ENCODE measurements at places on chromosomes 5 and 9.
A peak's percentile ranks its signal among the peaks of the same experiment; 100 is the strongest.

GRCh38 chr9:107612136-107612535 is 122.6 kb upstream of the KLF4 start:
- peak; percentile 85 for DNase-seq

DNA sequence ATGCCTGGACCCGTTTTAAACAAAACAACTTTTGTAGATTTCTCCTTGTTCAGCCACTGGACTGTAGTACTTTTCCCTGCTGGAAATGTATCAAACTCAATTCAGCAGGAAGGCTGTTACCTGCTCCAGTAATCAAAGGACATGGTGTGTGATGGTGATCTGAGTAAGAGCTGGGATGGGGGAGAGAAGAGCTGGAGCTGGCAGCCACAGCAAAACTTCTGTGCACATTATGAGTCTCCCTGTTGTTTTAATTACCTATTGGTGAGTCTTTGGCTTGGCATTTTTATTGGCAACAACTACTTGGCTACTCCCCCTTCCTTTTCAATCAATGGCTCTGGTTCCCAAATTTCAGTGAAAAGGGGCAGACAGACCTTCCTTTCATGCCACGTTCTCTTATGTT is 9.7 kb downstream of the NREP start:
- no peak for DNase-seq

DNA sequence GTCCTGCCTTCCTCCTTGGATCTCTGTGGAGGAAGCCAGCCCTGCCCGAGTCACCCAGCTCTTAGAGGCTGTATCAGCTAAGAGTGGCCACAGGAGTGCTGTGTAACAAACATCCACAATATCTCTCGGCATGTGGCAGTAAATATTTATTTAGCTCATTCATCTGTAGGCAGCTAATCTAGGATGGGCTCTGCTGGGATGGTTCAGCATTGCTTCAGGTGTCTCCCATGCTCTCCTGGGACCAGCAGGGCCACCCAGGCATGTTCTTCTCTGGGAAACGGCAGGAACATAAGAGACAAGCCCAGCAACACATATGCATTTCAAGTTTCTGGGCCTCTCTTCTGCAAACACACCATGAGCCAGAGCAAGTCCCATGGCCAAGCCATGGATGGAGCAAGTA is 56.1 kb downstream of the HRH2 start:
- DNase-seq, result peak; percentile 2

DNA sequence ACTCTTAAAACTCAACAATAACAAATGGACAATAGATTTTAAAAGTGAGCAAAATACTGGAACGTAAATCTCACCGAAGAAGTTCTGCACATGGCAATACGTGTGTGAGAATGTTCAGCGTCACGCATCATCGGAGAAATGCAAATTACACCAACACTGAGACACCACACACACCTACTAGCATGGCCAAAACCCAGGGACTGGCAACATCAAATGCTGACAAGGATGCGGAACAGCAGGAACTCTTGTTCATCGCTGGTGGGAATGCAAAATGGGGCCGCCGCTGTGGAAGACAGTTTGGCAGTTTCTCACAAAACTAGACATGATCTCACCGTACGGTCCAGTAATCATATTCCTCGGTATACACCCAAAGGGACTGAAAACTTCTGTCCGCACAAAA is 21.6 kb upstream of the CLPTM1L start:
- DNase-seq, result no peak

DNA sequence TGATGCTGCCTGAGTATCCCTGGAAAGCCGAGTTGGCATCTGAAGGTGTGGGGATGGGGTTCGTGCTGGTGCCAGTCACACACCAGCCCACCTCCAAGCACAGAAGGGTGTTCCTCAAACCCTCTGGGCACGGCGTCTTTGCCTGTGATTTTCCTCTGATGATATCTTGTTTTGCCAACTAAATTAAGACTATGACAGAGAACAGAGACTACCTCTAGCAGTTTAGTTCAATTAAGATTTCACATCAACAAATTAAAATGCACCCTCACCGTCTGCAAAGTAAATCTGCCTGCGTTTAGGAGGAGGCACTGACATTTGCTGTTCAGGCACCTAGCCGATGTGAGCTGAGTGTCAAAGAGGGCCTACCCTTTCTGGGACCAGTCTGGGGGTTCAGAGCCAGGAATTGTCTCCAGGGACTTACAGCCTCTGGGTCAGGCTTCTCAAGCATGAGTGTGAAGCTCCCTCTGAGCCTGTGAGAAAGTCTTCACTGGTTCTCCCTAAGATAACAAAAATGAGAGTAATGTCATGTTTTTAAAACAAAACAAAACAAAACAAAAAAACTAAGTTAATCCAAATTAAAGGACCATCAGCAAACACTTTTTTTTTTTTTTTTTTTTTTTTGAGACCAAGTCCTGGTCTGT is 55.4 kb upstream of the CTNNA1 start:
- DNase-seq, result no peak

DNA sequence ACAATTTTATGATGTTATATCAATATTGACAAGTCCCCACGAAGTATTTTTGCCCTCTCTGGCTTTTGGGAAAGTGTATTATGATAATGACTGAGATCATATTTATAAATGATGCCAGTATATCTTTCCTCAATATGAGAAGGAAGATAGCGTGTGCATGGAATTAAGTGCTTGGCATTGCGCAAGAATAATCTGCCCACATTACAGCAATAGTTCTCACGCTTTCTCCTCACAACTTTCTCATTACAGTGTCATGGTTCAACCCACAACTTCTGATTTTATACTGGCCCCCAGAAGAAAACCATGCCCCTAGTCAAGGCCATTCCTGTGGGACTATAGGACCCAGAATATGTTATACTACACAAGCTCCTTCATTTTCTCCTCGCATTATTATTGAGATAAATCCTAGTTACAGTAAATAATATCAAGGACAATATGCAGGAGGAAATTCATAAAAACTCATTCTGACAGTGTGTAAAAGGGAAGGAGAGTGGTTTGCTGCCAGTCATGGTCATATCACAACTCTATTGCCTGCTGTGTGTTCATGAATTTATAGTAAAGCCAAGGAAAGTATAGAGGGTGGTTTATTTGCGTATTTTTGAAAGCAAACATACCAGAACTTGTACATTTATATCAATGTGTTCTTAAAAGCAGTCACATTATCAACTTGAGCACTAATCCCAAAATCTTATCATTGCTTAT is 114.1 kb downstream of the PIK3R1 start:
- DNase-seq, result no peak

- no peak for DNase-seq
These were observed 230.2 kb downstream of the CD180 start for GRCh38 chr5:66966439-66966838.

DNA sequence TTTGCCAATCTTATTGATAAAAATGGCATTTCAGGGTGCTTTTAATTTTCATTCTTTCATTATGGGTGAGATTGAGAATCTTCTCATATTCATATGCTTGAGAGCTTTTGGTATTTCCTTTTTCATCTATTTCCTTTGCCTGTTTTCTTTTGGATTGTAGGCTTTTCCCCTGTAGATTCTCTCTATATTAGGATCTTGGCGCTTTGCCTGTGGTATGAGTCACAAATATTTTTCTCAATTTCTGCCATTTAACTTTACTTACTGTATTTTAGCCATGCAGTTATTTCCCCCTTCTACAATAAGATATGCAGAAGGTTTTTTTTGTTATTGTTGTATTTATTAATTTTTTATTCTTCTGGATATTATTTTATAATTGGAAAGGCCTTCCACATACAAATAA is 21.5 kb upstream of the KLF9 start:
- no peak for DNase-seq

GRCh38 chr5:13215806-13216205 is 728.7 kb downstream of the DNAH5 start:
- DNase-seq, result no peak

- DNase-seq, result no peak
These were observed 81.1 kb downstream of the SLF1 start for GRCh38 chr5:94699562-94699961.

- DNase-seq, result no peak
These were observed 126.7 kb downstream of the GRIA1 start for GRCh38 chr5:153617190-153617589.

GRCh38 chr5:1343315-1343751 is 1.6 kb downstream of the CLPTM1L start:
- no peak for DNase-seq

- no peak for DNase-seq
These were observed 106.2 kb downstream of the KLHL3 start for GRCh38 chr5:137629646-137630045.

DNA sequence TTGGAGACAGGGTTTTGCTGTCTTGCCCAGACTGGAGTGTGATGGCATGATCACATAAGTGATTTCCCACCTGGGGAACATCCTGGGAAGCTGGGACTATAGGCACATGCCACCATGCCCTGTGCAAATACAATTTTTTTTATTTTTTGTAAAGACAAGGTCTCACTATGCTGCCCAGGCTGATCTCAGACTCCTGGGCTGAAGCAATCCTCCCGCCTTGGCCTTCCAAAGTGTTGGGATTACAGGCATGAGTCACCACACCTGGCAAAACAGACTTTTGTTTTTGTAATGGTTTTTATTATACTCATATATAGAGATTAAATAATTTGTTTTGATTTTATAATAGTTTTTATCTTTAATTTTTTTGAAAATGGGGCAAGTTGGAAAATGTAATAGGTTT is 14.7 kb downstream of the DNAJC25 start:
- DNase-seq, result no peak

DNA sequence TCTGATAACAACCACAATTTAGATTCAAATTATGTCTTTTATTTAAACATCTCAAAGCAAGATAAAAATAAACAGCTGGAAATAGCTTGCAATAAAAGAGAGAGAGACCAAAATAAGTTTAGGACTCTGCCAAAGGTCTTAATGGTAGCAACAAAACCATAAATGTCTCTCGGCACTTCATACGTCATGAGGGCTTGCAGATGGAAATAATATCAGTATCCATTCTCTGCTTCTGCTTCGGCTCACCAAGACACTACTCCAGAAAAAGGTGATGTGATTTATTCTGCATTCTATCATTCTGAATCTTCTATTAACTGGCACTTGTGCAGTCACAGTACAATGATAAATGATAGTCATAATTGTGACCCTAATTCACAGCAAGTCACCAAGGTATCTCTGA is 56.1 kb downstream of the EBF1 start:
- DNase-seq, result no peak

DNA sequence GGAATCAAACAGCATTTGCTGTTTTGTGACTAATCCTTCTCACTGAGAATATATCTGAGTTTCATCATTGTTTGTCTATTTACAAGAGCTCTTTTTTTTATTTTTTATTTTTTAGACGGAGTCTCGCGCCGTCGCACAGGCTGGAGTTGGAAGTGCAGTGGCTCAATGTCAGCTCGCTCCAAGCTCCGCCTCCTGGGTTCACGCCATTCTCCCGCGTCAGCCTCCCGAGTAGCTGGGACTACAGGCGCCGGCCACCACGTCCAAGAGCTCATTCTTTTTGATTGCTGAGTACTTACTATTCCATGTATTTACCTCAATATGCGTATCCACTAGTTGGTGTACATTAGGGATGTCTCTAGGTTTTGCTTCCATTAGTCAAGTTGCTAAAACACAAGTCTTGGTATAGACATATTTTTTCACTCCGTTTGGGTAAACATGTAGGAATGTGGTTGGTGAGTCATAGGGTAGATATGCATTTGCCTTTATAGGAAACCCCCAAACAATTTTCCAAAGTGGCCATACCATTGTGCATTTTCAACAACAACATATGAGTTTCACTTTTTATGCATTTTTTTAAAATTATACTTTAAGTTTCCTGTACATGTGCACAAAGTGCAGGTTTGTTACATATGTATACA is 1005.0 kb upstream of the CDH10 start:
- no peak for DNase-seq

DNA sequence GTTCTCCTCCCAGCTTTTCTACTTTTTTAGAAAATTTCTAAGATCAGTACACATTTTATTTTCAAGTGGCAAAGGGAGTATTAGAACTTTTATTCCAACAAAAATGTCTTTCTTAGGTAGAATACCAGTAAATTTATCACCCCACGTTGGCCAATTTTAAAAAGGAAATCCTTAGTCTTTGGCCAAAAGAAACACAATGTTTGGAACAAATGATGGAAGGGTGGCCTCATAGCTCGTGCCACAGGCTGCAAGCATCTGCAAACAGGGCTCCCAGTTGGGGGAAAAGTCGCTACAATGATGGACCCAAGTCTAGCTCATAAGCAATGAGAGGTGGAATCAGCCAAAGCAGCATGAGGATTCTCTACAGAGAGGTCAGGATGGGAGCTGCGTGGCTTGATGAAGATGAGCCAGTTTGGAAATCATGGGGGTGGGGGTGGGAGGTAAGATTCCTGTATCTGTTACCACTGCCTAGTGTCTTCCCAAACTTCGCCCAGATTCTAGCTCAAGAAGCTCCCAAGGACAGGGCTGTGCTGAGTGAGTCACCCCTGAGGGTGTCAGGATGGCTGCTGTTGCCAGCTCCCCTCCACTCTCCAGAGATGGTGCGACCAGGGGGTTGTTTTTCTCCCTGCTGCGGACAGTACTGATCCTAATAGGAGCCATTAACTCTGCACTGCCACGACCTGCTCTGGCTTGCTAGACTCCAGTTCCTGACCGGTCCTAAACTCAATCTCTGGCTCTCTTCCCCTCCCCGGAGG is 75.6 kb downstream of the DCP2 start:
- DNase-seq, result no peak

- DNase-seq, result no peak
These were observed 27.1 kb downstream of the GRAMD2B start for GRCh38 chr5:126450346-126450745.

DNA sequence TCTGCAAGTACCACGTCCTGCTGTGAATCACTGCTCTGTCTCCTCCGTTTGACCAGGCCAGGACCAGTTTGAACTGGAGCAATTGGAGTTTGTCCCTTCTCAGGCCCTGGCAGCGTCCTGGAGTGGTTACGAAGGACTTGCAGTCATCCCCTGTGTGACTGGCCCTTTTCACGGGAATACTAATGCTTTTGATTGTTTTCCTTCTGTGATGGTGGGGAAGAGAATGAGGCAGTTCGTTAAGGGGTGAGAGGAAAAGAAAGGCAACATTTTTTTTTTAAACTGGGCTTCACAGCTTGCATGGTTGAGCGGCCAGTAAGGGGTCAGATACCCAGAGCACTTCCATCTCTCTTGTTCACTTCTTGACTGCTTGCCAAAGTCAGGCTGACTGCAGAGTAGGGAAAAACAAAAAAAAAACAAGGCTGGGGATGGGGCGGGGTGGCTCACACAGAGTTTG is 153.5 kb upstream of the STK32A start:
- peak; percentile 65 for DNase-seq
